ENCODE measurements at places on chromosomes 12 and 14. TPM values are rescaled to one million over a fixed set of nuclear protein-coding genes. Genes with fewer than 3 reads are reported as not detected.

NGB gene
- total RNA-seq: not detected

- no peak for DNase-seq
These were observed at the start of gene DLK1 for GRCh38 chr14:100726550-100727085. Gene DLK1, plus strand, starts transcription at chr14:100726892. Its CDS starts 177 bp downstream, at chr14:100727069.

- DNase-seq: no peak
These were observed 8.8 kb upstream of the TRAF3 start for GRCh38 chr14:102768223-102769048.

DNA sequence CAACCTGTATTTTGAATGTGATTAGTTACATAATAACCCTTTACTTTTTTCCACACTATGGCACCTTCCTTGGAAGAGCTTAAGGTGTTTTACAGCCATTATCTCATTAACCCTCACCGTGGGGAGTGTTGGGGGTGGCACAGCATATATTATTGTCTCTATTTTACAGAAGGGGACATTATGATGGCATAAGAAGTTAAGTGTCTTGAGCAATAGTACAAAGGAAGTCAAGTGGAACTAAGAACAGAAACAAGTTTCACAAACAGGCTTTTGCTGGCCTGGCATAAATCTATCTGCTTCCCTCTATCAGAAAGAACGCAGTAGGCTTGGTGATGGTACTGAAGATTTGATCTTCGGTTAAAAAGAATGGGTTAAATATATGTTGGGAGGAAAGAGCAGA, 169.7 kb upstream of the OTX2 start:
- DNase-seq: no peak

DNA sequence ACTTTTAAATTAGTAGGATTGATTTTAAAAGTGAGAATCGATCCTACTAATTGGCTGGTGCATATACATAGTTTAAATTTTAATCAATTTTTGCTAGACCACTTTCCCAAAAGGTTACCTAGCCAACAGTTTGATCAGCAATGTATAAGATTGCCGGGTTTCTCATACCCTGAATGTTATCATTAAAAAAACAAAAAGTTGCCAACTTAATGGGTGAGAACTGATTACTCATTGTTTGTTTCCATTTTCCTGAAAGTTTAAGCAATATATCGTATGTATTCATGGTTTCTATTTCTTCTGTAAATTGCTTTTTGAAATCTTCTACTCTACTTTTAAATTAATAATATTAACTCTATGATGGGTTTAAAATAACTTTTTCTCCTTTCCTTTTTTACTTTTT, 4.4 kb upstream of the MYBPC1 start:
- no peak for DNase-seq

Data from IMR-90 (cell line).